ENCODE measurements at places on chromosomes 11 and 22.

GRCh38 chr11:60251485-60252212 lies 8.7 kb upstream of the MS4A4E start:
- DNase-seq: peak; percentile 28

DNA sequence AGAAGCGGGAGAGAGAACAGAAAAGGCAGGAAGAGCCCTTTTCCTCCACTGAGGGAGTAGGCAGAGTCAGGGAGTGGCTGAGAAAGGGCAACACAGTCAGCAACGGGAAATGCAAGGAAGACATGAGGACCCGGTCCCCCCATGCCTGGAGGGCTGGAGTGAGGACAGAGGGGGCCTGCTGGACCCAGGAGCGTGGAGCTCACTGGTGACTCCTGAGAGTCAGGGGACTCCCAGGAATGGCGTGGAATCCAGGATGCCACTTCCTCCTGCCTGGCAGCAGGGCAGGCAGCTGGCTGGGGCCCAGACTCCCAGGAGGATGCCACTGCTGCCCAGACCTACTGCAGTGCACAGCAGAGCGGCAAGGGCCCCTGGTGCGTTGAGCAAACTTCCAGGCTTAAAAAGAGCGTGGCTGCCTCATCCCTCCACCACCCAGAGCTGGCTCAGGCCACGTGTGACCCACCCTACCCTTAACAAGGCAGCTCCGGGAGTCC lies 11.3 kb downstream of the C11orf21 start:
- no peak for DNase-seq

GRCh38 chr22:45645150-45645525 lies 26.5 kb upstream of the ATXN10 start:
- DNase-seq: no peak

DNA sequence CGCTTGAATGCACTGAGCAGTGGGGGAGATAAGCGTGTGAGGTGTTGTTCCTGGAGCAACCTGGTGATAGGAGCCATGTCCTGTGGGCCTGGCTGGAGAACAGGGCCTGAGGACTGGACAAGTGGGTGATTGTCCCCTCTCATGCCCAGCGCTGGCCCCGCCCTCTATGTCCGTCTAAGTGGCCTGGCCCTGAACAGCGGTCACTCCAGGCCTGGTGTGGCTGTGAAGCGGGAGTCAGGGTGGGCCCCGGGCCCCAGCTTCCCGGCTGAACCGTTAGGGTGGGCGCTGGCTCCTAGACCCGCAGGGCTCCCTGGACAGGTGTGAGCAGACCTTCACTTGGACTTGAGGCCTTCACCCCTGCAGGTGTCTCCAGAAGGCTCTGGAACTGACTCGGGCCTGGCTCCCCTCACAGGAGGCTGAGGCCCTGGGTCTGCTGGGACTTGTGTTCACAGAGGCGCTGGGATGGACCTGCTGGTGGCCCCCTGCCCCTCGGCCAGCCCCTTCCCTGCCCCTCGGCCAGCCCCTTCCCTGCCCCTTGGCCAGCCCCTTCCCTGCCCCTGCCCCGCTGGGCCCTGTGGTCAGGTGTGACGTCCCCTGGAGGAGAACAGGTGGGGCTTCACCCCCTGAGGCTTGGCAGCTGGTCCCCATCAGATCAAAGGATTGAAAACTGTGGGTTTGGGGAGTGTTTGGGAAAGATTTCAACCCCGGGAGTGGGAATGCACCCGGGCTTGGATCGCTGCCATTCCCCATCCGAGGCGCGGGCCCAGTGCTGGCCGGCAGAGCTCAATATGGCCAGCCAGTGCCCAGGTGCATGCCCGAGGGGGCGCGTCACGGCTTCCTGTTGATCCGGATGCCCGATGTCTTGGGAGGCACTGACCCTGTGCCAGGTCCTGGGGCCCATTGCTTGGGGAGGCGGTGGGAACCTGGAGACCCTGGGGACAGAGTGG lies 3.2 kb upstream of the MUC6 start:
- DNase-seq: no peak

GRCh38 chr22:19429950-19430889 lies 1.3 kb downstream of the HIRA start:
- DNase-seq: peak; percentile 67

- no peak for DNase-seq
These were observed 108.5 kb downstream of the MICAL2 start for GRCh38 chr11:12218909-12219308.

- DNase-seq: no peak
These were observed 542.1 kb downstream of the ETS1 start for GRCh38 chr11:128045094-128045725.

DNA sequence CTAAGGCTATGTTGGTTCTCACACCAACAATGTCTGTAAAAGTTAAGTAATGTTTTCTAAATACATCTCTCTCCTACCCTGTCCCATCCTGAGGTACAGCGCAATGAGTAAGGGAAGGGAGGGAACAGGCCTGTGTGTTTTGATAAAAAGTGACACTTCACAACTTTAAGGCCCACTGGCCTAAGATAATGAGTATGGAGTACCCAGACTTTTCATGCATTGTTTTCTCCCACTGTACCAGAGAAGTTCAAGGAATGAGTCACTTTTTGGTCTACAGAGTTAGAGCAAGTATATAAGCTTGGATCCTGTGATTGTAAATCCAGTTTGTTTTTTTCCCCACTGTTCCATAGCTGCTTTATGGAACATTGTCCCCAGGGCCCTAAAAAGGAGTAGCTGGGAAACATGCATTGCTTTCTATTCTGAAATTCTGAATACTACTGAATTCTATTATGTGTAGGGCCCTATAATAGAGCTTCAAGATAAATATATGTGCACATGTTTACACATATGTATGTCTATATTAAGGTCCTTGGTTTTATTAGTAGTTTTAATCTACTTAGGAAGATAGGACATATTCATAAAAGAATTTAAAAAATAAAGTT lies 29.8 kb downstream of the KCNE3 start:
- no peak for DNase-seq

GRCh38 chr11:67666303-67666645 lies 8.1 kb downstream of the ALDH3B2 start:
- no peak for DNase-seq

GRCh38 chr22:50576806-50577696 lies 1.2 kb downstream of the CPT1B start:
- no peak for DNase-seq

- no peak for DNase-seq
These were observed 50.8 kb upstream of the OR4C15 start for GRCh38 chr11:55503449-55503848.

DNA sequence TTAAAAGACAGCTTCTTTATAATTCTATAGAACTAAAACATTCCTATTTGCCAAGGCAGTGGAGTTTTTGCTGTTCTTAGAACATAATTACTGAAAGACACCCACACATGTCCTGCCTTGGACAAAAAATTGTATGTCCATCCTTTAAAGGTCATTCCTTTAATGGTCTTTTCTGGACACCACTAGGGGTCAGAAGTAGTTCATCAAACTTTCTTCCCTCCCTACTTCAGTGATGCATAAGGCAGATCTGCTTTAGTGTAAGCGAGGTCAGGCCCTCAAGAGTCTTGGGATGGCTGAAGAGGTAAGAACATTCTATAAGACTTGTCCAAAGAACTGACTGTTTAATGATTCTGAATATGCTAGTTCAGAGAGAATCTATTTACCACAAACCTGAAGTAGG lies 4.3 kb upstream of the OR51V1 start:
- no peak for DNase-seq

DNA sequence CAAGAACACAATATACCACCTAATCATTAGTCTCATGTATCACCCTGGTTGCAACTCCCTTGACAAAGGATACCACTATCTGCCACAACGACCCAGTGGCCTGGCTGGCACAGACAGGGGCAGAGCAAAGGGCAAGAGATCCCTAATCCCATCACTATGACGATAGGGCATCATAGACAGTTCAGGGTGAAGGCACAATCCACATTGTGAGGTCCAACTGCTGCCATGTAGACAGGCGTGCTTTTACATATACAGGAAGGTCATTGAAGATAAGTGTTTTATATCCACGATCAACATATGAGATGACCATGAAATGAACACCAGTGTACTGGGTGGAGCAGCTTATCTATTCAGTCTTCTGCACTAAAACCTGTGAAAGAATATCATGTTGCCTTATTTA lies 94.6 kb downstream of the IGLL1 start:
- DNase-seq: no peak

DNA sequence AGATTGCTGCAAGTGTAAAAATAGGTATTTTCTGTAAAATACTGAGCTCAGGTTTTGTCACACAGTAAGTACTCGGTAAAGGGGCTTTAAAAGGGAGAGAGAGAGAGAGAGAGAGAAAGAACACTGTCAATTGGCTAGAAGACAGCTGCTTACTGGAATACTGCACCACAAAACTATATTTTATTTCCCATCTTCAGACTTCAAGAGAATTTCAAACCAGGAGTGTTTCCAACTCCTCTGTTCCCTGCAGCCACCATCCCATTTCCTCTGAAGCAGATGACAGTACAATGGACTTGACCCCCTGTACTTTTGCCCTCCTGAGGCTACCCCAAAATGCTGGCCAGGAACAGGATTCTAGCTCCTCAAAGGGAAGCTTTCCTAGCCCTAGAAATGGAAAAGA lies 89.7 kb downstream of the RELT start:
- DNase-seq: no peak

DNA sequence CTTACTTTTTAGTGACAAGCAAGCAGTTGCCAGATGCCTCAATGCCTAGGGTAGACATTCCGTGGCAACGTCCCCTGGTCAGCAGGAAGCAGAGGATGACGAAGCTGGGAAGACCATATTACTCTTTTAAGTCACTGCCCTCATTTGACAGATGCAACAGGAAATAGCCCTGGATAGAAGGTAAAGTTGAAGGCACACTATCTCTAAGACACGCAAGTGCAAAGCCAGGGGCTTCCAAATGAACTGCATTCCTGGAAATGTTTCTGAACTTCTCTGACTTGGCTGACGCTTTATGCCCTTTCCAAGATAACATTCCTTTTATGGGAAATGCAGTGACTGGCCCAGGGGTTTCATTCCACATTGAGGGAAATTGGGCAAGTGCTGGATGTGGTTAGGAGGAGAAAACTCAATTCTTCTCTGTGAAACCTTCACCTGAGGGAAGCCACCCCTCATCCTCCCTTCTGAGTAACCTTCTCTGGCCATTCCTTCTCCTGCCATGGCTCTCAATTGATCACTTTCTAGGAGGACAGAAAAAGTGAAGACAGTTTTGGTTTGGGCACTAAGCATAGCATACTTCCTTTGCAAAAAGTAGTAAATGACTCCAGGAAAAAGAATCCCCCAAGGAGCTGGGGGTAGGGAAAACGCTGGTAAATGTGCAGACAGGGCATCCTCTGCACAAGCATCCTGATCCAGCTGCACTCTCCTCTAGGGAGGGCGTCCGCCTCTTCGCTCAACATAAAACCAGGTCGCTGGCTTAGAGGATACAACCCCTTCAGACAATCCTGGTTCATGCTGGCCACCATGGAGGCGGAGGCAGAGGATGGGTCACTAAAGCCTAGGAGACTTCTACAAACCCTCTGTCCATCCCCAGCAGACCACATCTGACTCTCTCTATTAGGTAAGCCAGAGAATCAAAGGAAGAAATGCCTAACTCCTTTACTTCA lies 14.5 kb downstream of the PCSK7 start:
- DNase-seq: no peak

- no peak for DNase-seq
These were observed 96.7 kb upstream of the CD44 start for GRCh38 chr11:35042224-35042623.

- no peak for DNase-seq
These were observed 1074.5 kb downstream of the LRRC4C start for GRCh38 chr11:40384991-40385390.

DNA sequence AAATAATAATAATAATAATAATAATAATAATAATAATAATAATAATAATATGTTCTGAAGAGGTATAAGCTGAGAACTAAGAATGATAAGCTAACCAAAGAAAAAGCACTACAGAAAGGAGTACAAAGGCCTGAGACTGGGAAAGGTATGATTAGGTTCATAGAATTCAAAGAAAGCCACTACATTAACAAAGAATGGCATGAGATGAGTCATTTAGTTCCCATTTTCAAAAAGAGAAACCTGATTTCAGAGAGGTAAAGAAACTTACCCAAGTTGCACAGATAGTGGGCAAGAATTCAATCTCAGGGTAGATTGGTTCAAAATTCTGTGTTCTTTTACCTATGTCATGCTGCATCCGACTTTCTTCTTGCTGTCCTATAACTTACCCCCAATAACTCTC lies 350.9 kb downstream of the TTC28 start:
- DNase-seq: no peak

DNA sequence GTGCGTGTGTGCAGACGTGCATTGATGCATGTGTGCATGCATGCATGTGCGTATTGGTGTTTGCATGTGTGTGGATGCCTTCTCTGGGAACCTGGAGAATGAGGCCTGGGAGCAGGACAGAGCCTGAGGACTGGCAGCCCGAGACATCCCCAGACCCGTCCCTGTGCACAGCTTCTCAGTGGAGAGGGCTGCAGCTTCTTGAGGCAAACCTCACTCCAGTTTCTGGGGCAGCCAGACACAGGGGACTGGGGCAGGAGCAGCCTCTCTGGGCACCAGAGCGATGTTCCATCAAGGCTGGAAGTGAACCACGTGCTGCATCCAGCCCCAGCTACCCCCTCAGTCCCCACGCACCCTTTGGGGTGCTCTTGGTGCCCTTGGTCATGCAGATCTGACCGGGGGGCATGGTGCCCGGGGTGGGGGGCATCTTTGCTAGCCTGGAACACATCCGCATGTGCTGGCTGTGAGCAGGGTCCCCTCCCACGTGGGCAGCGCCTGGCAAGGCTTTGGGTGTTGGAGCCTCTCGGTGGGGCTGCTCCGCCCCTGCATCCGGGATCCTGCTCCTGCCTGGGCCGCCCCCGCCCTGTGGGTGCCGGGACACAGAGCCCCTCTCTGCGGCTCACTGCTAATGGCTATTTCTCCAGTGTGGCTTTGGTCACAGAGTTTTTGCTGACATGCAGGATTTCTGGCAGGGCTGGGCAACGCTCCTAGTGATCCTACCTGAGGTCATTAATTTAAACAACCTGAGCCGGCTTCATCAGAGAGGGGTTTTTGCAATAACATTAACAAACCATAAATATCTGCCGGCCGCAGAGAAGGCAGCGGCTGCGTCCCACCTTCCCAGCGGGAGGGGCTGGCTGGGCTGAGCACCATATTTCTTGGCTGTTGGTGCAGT lies 434.7 kb downstream of the TBC1D22A start:
- no peak for DNase-seq

GRCh38 chr11:125586623-125587022 lies 6.0 kb upstream of the STT3A start:
- no peak for DNase-seq

GRCh38 chr11:45968901-45969300 lies 46.4 kb downstream of the LARGE2 start:
- no peak for DNase-seq

DNA sequence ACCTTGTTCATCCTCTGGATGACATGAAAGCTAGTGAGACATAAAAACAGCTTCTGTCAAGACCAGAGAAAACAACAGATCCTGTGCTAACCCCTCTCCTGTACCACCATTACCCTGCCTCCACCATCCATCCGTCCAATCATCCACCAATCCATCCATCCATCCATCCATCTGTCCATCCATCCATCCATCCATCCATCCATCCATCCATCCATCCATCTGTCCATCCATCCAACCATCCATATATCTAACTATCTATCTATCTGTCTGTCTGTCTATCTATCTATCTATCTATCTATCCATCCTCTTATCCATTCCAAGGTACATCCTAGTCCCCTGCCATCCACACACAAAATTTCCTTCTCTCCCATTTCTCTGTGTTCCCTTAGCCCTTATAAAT lies 46.6 kb upstream of the ME3 start:
- no peak for DNase-seq
